ENCODE measurements at places on chromosomes 5 and 9.

- no peak for DNase-seq
Measured at GRCh38 chr5:113127021-113127420, 150.4 kb downstream of the DCP2 start.

GRCh38 chr9:129517006-129517405 is 103.9 kb downstream of the C9orf50 start:
- no peak for DNase-seq

DNA sequence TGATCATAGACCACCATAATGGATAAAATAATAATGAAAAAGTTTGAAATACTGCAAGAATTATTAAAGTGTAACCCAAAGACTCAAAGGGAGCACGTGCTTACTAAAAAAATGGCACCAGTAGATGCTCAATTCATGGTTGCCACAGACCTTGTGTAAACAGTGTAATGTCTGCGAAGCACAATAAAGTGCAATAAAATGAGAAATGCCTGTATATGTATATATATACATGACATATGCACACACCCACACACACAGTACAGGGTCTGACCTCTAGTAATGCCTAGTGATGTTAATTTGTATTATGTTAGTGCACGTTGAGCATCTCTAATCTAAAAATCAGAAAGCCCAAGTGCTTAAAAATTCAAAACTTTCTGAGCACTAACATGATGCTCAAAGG is 52.3 kb downstream of the FBXO38 start:
- DNase-seq, result no peak

GRCh38 chr5:159620853-159621540 is 290.7 kb upstream of the IL12B start:
- no peak for DNase-seq

Data from NCI-H510A (cell line).